ENCODE measurements at places on chromosomes 5 and 9. TPM values are rescaled to one million over a fixed set of nuclear protein-coding genes. Genes with fewer than 3 reads are reported as not detected.
A peak's percentile ranks its signal among the peaks of the same experiment; 100 is the strongest.

DNA sequence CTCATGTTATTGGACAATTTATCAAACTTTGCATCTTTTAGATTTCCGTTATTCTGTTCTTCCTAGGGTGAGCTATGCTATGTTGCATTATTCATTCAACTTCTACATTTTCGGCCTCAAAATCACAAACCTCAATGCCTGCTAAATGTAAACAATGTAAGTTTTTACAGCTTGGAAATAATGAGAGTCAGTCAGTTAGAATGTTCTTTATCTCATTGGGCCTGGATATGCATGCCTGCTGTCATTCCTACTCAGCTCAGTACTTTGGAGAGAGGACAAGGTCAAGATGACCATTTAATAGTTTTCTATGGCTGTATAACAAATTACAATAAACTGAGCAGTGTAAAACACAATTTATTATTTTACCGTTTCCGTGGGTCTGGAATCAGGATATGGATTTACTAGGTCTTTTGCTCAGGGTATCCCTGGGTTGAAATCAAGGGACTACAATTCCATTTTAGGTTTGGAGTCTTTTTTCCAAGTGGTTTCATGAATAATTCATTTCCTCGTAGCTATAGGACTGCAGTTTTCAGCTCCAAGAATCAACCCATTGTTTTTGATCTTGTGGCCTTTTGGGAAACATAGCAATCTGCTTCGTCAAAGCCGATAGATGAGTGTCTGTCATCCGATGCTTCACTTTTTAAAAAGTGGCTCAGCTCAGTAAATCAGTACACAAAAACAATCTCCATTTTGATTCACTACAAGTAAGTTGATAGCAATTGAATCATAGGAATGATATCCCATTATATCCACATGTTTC lies 1143.2 kb upstream of the CDH6 start:
- no peak for DNase-seq
- H3K27ac ChIP-seq, result no peak overlapping the region
- no peaks in the 10 kb centered on the region for H3K27me3 ChIP-seq
- H3K4me3 ChIP-seq, result no peak overlapping the region
- no peaks in the 10 kb centered on the region for H3K4me1 ChIP-seq

GRCh38 chr9:114176624-114177291 lies 21.4 kb downstream of the COL27A1 start:
- no peak for DNase-seq
- H3K27me3 ChIP-seq, result no peaks in the 10 kb centered on the region
- H3K4me1 ChIP-seq, result no peaks in the 10 kb centered on the region
- no peak overlapping the region for H3K27ac ChIP-seq

- no peaks in the 10 kb centered on the region for H3K4me1 ChIP-seq
- peaks cover 86% of the 10 kb centered on the region for H3K36me3 ChIP-seq
- H3K27ac ChIP-seq, result no peak overlapping the region
- no peak for DNase-seq
- no peak overlapping the region for H3K4me3 ChIP-seq
- H3K27me3 ChIP-seq, result no peaks in the 10 kb centered on the region
Observed at GRCh38 chr9:130101915-130102314, 48.2 kb downstream of the GPR107 start.

DNA sequence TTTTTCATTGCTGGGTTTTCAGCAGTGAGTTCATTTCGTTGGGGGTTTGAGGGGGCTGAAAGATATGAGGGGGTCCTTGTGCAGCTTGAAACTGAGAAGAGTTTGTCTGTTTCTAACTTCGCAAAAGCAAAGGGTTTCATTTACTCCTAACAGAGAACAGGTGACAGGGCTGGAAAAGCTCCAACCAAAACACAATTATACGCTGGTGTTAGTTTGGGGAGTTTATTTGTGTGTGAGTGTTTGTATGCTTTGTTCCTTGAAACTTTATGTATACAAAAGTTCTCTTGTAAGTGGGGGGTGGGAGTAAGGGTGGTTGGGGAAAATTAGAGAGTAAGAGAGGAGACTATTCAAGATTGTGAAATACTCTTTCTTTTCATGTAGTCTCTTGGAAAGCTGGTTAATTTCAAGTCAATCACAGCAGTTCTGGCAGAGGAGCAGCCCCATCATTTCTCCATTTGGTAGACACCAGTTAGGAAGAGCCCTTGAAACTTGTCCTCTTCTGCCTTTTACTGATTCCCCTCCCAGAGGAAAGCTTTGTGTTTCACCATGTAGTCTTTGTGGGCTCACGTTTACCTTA lies 881 bp downstream of the TNFAIP8 start:
- H3K36me3 ChIP-seq, result no peaks in the 10 kb centered on the region
- no peaks in the 10 kb centered on the region for H3K27me3 ChIP-seq
- no peak for DNase-seq
- peak overlapping the region; percentile 59 for H3K4me3 ChIP-seq
- H3K4me1 ChIP-seq, result no peaks in the 10 kb centered on the region

DNA sequence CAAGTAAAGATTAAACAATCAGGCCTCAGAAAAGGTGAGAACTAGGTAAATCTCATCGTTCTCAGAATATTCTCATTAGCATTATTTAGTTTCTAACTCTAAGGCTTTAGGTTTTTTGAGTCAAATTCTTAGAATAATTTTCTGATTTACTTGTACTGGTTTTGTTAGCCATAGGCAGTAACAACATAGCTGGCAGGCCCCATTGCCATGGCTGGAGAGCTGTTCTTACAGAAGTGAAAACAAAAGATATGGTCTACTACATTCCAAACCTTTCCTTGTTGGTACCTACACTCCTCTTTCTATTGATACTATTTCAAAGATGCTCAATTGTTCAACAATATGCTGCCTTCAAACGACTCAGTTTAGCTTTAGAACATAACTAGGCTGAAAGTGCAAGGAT lies 27.3 kb downstream of the IFNW1 start:
- no peak overlapping the region for H3K27ac ChIP-seq
- H3K27me3 ChIP-seq, result no peaks in the 10 kb centered on the region
- no peaks in the 10 kb centered on the region for H3K4me1 ChIP-seq
- no peak overlapping the region for H3K4me3 ChIP-seq
- no peaks in the 10 kb centered on the region for H3K36me3 ChIP-seq

- no peaks in the 10 kb centered on the region for H3K27me3 ChIP-seq
- H3K4me3 ChIP-seq, result no peak overlapping the region
- no peak overlapping the region for H3K27ac ChIP-seq
- no peak for DNase-seq
- no peaks in the 10 kb centered on the region for H3K36me3 ChIP-seq
- peaks cover 7% of the 10 kb centered on the region for H3K4me1 ChIP-seq
Observed at GRCh38 chr9:107588393-107588792, 98.8 kb upstream of the KLF4 start.

DNA sequence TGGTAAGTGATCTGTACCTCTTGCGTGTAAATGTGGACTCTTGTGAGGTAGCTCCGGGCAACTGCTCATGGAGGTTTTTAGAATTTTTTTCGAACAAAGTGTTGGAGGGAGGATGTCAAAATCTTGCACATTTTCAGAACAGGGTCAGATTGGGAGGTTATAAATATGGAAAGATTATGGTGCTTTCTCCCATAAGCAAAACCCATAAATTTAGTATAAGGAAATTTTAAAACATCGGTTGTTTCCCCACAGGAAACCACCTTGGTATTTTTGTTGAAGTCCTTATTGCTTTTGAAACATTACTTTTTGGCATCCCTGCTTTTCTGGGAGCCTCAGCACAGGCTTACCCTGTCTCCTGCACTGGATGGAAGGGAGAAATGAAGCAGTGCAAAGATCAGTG lies 33.9 kb downstream of the PTTG1 start:
- no peaks in the 10 kb centered on the region for H3K36me3 ChIP-seq
- H3K4me1 ChIP-seq, result no peaks in the 10 kb centered on the region
- H3K27me3 ChIP-seq, result no peaks in the 10 kb centered on the region
- H3K27ac ChIP-seq, result no peak overlapping the region
- H3K4me3 ChIP-seq, result no peak overlapping the region

- H3K36me3 ChIP-seq, result no peaks in the 10 kb centered on the region
- DNase-seq, result no peak
- peak overlapping the region; percentile 36 for H3K27ac ChIP-seq
- no peaks in the 10 kb centered on the region for H3K4me1 ChIP-seq
Observed at GRCh38 chr5:59092758-59093157, 509.9 kb downstream of the RAB3C start.

DNA sequence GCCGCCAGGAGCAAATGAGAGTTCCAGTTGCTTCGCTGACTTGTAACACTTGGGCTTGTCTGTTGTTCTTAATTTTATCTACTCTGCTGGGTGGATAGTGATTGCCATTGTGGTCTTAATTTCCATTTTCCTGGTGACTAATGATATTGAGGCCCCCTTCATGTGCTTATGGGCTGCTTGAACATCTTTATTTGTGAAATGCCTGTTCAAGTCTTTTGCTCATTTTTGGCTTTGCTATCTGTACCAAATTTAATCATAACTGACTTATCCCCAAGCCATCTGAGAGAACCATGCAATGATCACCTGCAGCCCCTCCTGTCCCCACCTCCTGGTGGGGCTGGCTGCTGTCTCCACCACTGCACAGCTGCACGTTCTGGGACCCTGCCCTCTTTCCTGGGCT lies 20.5 kb downstream of the STC2 start:
- DNase-seq, result no peak
- H3K27me3 ChIP-seq, result no peaks in the 10 kb centered on the region
- H3K36me3 ChIP-seq, result no peaks in the 10 kb centered on the region
- H3K4me1 ChIP-seq, result no peaks in the 10 kb centered on the region
- no peak overlapping the region for H3K27ac ChIP-seq
- no peak overlapping the region for H3K4me3 ChIP-seq

- no peaks in the 10 kb centered on the region for H3K4me1 ChIP-seq
- H3K36me3 ChIP-seq, result no peaks in the 10 kb centered on the region
- no peak overlapping the region for H3K27ac ChIP-seq
- H3K27me3 ChIP-seq, result no peaks in the 10 kb centered on the region
Observed at GRCh38 chr5:6873359-6873758, 160.1 kb downstream of the TENT4A start.

- no peaks in the 10 kb centered on the region for H3K27me3 ChIP-seq
- DNase-seq, result no peak
- no peak overlapping the region for H3K4me3 ChIP-seq
- H3K36me3 ChIP-seq, result no peaks in the 10 kb centered on the region
- peak overlapping the region; percentile 77 for H3K27ac ChIP-seq
Observed at GRCh38 chr5:149667829-149668330, 62.2 kb upstream of the PPARGC1B start.

DNA sequence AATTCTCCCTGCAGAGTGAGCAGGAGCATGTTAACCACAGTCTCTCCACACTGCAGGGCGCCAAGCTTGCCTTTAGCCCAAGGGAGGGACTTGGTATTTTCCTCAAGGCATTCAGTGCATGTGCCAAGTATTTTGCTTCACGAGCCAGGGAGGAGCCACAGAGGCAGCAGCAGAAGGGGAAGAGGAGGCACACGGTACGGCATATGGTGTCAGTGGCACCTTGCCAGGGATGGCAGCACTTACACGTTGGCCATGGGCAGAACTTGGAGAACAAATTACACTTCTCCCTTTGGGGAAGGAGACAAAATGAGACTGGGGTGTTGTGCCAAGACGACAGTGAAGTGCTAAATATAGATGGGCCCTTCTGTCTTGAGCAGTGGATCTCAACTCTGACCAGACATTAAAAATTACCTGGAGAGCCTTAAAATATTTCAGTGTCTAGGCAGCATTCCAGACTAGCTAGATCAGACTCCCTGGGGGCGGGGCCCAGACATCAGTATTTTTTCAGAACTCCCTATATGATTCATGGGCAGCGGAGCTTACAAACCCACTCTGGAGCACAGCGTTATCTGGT lies 155.8 kb downstream of the DRD1 start:
- no peak overlapping the region for H3K27ac ChIP-seq
- no peak for DNase-seq
- H3K36me3 ChIP-seq, result no peaks in the 10 kb centered on the region
- no peak overlapping the region for H3K4me3 ChIP-seq

DNA sequence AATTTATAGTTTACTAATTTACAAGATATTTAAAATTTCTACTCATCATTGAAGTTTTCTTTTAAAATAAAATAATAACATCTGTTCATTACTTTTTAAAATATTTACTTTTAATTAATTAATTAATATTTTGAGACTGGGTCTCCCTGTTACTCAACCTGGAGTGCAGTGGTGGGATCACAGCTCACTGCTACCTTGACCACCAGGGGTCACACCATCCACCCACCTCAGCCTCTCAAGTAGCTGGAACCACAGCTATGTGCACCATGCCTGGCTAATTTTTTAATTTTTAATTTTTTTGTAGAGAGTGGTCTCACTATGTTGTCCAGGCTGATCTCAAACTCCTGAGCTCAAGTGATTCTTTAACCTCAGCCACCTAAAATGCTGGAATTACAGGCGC lies 1013.6 kb downstream of the CDH9 start:
- no peak for DNase-seq
- no peaks in the 10 kb centered on the region for H3K27me3 ChIP-seq
- no peak overlapping the region for H3K27ac ChIP-seq
- no peaks in the 10 kb centered on the region for H3K4me1 ChIP-seq
- H3K36me3 ChIP-seq, result no peaks in the 10 kb centered on the region

DNA sequence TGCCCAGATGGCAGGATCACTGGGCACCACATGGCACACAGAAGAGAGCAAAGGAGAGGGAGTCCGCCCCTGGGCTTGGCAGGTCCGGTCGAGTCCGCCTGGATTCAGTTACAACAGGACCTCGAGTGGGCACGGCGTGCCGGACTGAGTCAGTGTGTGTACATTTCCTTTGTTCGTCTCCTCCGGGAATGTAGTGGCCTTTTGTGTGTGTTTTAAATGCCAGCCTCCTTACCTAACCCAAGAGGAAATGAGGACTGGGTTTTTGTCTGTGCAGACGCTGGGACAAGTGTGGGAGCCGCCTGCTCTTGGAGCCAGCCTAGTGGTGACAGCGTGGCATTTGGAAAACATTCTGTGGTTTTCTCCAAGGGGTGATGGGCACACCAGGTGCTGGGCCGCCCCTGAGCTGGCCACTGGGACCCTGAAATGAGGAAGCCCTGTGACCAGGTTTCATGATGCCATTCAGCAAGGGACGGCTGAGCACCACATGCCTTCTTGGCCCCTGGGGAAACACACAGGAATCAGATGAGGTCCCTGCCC lies 9.6 kb downstream of the NEK6 start:
- H3K27ac ChIP-seq, result peak overlapping the region; percentile 66
- H3K36me3 ChIP-seq, result no peaks in the 10 kb centered on the region
- H3K4me3 ChIP-seq, result no peak overlapping the region
- DNase-seq, result peak; percentile 59

The MSMP gene
- total RNA-seq, result not detected

The WHRN gene
- total RNA-seq, result 18.7 TPM

The PCDHB6 gene
- not detected for total RNA-seq

The KIAA0825 gene
- 4.1 TPM for total RNA-seq

The MEIKIN gene
- total RNA-seq, result not detected

The CCNI2 gene
- total RNA-seq, result 30.8 TPM

The IFNK gene
- total RNA-seq, result not detected

The SYK gene
- total RNA-seq, result 55.5 TPM

The DTWD2 gene
- total RNA-seq, result 9.9 TPM

The BARHL1 gene
- total RNA-seq, result not detected

The GPX8 gene
- total RNA-seq, result 1.0 TPM

The DROSHA gene
- 74.7 TPM for total RNA-seq

The ZNF474 gene
- total RNA-seq, result 0.54 TPM

Measured in Peyer's patch (tissue), 4 donors.